Activated CD4-positive, alpha-beta T cell treated with anti-CD3 and anti-CD28 coated beads for 4 hours (primary cell): ENCODE measurements at places on chromosomes 16 and 17.

DNA sequence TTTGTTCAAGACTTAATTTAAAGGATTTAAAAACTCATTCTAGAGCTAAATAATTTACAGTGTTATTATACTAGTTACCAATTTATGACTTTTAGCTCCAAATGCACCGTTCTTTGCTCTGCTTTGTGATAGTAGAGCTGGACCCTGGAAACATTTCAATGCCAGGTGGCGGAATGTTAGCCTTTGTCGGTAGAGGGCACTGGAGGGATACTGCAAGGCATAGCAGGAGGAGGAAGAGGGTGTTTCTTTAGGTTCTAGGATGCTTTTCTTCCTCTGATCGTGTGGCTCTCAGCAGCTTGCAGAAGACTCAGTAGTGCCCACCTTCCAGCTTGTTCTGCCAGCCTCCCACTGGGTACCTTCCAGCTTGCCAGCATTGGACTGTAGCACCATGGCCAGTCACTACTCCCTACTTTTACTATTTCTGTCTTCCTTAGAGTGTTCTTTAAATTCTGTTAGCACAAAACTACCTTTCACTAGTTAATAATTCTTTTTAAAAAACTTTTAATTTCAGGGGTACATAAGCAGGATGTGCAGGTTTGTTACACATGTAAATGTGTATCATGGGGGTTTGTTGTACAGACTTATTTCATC is 325.3 kb downstream of the UTP18 start:
- no peak for DNase-seq

DNA sequence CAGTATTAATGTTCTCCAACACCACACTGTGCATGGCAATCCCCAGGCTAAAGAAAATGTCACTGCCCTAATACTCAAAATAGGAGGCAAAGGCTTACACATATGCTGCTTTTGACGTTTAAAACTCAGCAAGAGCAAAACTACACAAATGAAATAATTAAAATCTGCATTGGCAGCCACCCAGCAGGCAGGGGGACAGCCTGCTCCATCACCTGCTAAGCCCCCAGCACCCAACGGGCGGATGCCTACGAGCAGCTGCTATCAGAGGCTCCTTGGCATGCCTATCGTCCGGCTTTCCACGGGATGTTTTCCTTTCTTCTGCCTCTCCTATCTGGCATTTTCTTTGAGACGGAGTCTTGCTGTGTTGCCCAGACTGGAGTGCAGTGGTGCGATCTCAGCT is 337.5 kb downstream of the SOX9 start:
- no peak for DNase-seq

DNA sequence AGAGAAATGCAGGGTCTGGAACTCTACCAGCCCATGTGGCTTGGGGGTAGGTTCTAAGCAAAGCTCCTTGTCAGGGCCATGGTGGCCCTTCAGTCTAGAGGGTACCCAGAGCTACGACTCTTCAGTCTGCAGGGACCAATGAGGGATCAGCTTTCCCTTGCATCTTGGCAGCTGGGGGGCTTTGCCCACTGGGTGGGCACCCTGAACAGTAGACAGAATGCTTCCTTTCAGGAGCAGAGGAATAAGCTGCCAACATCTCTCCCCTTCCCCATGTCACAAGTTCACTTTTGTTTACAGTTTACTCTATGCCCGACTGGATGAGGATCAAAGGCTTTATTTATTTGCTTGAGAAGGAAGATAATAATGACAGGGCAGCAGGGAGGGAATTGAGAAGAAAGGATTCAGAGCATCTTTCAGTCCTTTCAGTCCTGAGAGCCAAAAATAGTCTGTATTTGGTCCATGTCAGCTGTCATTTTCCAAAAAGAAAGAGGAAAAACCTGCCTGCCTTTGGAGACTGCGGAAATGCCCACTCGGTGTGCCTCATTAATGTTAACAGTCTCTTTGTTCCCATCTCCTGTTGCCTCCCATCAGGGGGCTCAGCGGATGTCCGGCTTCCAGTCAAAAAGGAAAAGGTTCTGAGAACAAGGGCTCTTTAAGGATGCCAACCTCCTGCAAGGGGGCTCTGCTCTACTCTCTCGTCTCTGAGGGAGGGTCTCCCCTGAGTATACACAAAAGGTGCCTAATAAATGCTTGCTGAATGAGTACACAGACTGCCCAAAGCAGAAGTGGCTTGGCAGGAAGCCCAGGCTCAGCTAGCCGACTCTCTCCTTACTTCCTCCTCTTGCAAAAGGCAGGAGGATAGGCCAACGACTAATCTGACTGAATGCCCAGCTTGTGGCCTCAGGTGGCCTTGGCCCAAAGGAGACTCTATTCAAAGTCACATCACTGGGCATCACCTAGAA is 17.1 kb downstream of the TRAF4 start:
- DNase-seq: no peak

DNA sequence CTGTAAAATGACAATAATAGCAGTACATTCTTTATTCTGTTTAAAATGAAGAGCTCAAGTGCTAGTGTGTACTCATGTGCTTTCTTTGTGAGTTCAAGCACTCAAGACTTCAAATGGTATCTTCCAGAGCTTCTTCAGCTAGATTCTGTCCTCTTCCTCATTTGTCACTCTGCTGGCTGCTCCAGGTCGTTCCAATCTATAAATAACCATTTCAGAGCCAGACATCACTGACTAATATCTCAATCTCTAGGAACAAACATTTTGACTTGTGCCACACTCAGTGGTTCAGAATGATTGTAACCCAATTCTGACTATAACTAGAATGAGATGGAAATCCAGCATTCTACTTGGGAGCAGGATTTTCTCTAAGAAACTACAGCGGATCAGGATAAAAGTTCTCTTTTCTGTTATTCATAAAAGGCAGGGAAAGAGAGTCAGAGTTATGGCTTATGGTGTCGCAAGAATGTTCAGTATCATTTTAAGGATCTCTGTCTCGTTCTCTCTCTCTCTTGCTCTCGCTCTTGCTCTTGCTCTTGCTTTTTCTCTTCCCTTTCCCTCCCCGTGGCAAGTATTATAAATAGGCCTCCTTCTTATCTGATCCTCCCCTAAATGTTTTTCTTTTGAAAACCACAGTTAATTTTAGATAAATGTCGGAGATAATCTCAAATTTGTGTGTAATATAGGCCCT is 116.3 kb upstream of the MAF start:
- no peak for DNase-seq

DNA sequence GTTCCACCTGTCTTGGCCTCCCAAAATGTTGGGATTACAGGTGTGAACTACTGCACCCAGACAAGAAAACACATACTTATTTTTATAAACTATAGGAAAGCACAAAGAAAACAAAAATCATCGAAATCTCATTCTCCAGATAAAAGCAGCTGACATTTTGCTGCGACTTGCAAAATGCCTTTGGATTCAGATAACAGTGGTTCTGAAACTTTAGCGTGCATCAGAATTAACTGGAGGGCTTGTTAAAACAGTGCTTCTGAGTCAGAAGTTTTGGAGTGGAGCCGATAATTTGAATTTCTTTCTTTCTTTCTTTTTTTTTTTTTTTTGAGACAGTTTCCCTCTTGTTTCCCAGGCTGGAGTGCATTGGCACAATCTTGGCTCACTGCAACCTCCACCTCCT is 17.7 kb upstream of the GJD3 start:
- no peak for DNase-seq

- DNase-seq: no peak
Observed at GRCh38 chr17:81983639-81984373, 6.4 kb downstream of the ASPSCR1 start.
